Suppressor macrophage treated with lipopolysaccharide for 1 hour (primary cell): ENCODE measurements at places on chromosomes 13 and 19.

GRCh38 chr13:24652359-24652758 is 27.8 kb upstream of the ATP12A start:
- peak; percentile 49 for DNase-seq

DNA sequence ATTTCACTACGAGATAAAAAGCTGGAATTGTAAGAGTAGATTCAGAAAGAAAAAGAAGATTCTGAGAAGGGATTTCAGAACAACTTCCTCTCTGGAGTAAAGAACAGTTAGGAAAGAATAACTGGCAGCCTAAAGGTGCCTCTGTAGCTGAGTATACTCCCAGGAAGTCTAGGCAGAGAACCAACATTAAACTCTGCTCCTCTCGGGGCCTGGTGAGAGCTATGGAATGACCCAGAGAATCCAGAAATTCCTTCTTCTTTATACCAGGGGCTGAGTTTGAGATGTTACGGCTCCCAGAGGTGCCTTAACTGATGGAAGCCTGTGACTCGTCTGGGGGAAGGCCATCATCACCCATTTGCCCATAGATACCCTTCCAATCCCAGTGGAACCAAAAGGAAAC is 39.1 kb downstream of the FAM216B start:
- DNase-seq: no peak

DNA sequence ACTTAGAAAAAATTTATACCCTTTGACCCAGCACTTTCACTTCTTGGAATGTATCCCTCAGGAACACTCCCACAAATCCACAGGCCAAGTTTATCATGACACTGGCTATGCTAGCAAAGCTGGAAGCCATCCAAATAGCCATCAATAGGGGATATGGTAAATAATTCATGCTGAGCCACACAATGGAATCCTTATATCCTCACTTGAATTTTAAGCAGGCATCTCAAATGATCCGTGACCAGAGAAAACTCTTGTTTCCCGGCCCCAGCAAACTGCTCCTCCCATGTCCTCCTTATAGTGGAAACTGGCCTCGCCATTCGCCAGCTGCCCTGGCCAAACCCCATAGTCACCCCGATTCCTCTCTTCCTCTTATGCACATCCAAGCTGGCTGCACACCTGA is 37.6 kb downstream of the GRIK5 start:
- DNase-seq: no peak

DNA sequence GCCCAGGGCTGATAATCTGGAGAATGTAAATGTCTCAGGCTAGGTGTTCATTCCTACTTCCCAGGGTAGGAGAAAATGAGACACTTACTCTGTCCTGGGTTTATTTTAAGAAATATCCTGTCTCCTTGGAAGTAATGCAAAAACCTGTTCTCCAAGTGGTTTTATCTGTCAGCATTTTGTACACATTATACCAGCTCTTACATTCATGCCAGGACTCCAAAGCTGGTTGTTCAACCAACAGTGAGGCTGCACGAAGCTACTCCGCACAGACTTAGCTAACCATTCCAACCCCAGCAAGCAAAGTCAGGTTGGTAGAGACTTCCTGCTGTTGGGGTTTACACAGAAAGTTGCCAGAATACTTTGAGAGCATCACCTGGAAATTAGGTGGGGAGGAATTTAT is 55.6 kb downstream of the SLC7A1 start:
- no peak for DNase-seq

DNA sequence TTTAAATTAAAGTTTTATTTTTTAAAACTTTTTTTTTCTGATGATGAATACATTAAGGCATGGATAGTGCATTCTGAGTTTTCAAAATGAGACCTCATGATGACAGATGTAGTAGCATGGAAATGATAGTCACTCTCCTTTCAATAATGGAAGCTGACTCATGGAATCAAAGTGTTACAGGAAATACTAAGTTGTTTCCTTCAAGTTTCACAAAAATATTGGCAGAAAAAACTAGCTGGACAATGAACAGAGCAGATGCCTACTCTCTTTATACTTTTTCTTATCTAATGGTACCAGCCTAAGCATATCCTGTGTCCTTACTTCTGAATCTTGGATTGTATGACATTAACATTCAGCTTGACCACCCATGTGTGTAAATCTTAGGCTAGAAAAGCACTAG is 1337.3 kb downstream of the PCDH9 start:
- DNase-seq: no peak

- DNase-seq: no peak
Measured at GRCh38 chr13:106336668-106337067, 198.8 kb downstream of the EFNB2 start.

DNA sequence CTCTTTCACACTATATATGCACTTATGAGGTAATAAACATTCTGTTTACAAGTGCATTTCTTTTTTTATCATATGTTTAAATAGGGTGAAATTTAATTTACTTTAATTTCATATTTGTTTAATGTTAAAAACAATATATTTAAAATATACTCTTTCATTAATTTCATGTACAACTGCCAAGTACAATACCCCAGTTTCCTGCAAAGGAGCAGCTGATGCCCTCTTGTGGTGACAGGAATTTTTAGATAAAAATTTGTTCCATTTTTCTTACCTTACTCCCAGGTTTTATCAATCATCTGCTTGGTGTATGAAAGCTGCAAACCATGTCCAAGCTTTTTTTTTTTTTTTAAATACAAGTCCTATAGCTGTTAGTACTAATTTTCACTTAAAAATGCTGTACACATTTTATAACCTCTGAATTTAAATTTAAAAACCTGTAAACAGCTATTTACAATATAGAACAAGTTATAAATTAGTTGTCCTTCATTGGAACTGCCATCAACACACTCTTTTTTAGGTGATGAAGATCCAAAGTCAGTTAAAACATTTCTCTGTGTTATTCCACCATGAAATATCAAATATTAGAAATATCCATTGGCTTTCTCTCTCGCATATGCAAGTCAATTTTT is 4.9 kb downstream of the PCDH20 start:
- DNase-seq: no peak

DNA sequence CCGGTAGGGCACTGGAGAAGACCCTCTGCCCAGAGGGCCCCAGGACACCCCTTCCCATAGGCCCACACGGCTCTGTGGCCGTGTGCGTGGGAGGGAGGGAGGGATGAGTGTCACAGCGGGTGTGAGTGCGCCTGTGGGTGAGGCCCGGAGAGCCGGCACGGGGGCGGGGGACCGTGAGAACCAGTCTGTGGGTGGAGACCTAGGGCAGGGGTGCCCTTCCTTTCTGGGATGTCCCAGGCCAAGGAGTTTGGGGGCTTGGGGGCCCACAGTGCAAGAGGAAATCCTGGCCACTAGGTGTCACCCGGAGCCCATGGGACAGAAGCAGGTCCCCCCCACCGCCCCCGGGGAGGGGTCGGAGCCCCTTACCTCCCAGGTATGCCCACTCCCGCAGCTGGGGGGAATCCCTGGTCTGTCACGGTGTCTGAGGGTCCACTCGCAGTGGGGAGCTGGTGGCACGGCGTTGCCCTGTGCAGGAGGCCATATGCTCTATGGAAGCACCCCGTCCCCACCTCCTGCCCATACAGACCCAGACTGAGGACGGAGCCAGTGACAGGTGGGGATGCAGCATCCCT is 16.0 kb upstream of the SLC7A10 start:
- peak; percentile 88 for DNase-seq

- DNase-seq: no peak
Measured at GRCh38 chr13:99226513-99226912, 25.9 kb downstream of the UBAC2 start.

DNA sequence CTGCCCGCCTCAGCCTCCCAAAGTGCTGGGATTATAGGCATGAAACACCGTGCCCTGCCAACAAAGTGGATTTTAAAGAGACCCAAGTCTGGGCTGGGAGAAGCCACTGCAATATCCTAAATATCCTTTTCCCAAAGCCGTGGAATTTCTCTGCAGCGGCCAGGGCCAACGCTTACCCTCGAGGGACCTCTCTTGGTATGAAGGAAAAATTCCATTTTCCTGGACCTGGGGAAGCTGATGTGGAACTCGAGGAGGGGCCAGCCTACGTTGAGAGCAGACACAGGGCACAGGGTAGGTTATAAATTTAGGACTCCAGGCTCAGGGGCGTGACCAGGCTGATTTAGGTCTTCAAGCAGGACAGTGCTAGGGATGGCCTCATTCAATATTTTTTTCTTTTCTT is 17.7 kb upstream of the UPF1 start:
- DNase-seq: no peak

DNA sequence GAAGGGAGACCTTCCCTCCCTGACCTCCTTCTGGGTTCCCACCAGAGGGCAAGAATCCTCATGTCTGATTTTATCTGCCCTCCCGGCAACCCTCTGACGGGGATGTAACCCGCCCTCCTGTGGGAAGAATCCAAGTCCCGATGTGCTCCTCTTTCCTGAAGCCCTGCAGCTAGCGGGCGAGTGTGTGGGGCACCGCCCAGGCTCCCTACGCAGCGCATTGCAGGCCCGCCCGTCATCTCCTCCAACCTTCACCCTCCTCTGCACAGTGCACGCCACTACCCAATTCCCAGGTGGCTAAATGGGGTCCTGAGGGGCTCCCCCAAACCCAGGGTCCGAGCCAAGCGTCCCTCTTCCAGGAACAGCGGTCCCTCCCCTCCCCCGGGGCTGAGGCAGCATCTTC is 7.3 kb downstream of the LAIR1 start:
- DNase-seq: no peak

GRCh38 chr13:98480915-98481877 is 95.7 kb downstream of the STK24 start:
- DNase-seq: no peak

GRCh38 chr13:26020891-26021290 is 30.9 kb downstream of the SHISA2 start:
- no peak for DNase-seq

- DNase-seq: no peak
Measured at GRCh38 chr13:109785892-109786450, 412 bp downstream of the IRS2 start.

- DNase-seq: no peak
Measured at GRCh38 chr13:73063166-73063565, 4.4 kb downstream of the KLF5 start.

- peak; percentile 7 for DNase-seq
Measured at GRCh38 chr19:50759886-50760285, 10.4 kb upstream of the GPR32 start.

DNA sequence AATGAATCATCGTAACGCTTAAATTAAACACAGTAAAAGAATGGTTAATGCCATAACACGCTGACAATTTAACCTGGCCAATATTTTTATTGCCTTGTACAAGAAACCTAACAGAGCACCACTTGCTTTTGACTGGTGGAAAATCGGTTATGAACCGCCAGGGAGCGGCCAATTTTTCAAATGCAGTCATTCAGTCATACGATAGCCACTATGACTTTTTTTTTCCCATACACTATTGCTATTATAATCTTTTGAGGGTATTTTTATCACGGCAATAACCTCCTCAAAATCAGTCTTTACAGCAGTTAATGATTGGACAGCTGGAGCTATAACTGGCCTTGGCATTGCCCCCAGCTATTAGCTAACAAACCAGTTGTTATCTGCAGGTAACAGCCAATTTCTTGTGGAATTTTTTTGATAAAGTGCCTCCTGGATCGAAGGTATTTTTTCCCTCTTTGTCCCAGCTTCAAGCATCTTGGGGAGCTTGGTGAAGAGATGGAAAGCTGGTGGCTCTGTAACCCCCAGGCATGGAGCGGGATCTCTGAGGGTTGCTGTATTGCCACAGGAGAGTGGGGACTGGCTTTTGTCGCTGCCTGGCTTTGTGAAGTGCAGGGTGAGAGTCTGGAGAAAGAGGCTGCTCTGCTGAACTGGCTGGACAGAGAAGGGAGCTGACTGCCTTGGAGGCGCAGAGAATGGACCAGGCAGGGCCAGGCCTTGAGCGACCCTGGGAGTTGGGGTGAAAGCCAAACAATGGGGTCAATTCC is 198.4 kb upstream of the ZNF536 start:
- no peak for DNase-seq

DNA sequence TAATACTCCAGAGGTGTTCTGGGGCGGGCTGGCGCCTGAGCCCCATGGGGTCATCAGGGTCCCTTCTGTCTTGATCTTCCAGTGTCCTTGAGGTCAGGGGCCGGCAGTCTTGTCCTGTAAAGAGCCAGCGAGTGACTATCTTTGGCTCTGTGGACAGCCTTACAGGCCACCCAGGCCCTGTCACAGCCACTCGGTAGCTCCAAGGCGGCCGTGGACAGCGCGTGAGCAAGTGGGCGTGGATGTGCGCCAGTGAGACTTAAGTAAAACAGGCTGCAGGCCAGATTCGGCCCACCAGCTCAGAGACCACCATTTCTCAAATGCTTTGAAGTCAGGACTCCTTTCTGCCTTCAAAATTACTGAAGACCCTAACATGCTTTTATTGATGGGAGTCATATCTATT is 3.7 kb downstream of the ZNF444 start:
- DNase-seq: no peak

GRCh38 chr13:43551897-43552456 is 234.8 kb downstream of the ENOX1 start:
- no peak for DNase-seq
